NCI-H524 treated with DMSO at 0.1 percent for 48 hours (cell line): ENCODE measurements at places on chromosomes 16 and 17.

DNA sequence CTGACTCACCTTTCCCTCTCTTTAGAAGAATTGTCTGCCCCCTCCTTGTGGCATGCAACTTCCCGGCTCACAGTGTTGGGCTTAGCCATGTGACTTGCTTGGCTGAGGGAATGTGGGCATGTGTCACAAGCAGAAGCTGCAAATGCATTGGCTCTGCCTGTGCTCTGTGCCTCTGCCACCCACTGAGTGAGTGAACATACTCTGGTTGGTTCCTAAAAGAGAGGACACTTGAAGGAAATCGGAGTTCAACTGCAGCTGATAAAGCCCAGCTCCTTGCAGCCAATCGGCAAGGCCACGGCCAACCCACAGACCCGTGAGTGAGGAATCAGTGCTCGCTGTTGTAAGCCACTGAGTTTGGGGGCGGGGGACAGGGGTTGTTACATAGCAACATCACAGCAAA is 10.9 kb upstream of the GINS2 start:
- no peak for DNase-seq

- DNase-seq, result no peak
These were observed 61.4 kb upstream of the TBX2 start for GRCh38 chr17:61338000-61338798.

DNA sequence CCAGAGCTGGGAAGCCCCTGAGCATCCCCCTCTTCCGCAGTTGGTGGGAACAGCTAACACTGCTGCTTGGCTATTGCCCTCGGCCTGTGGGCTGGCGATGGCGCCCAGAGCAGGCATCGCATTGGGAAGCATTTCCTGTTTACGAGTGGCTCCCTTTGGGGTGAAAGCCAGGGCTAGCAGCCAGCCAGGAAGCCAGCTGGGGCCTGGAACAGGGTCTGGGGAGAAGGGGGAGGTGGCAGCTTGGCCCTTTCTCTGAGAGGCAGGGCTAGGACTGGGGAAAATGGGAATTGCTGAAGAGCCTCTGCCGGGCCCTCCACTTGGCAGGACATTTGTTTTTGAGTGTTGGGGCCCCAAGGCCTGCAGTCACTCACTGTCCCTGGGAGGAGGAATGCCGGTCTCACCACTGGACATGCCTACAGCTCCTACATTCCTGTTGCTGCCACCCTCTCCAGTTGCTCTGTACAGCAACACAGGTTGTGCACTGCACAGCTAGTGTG is 2.4 kb upstream of the MTSS2 start:
- DNase-seq, result no peak

GRCh38 chr17:83006515-83007455 is 72.6 kb upstream of the METRNL start:
- no peak for DNase-seq

GRCh38 chr17:27778183-27778582 is 22.1 kb downstream of the NOS2 start:
- no peak for DNase-seq

- DNase-seq, result no peak
These were observed 23.8 kb upstream of the SUPT4H1 start for GRCh38 chr17:58375811-58376210.

- DNase-seq, result no peak
These were observed 8.1 kb downstream of the HSF5 start for GRCh38 chr17:58480090-58480489.

GRCh38 chr17:80777274-80777673 is 214.4 kb upstream of the CHMP6 start:
- DNase-seq, result no peak

- DNase-seq, result no peak
These were observed 3.8 kb downstream of the PRR15L start for GRCh38 chr17:47953909-47954308.

DNA sequence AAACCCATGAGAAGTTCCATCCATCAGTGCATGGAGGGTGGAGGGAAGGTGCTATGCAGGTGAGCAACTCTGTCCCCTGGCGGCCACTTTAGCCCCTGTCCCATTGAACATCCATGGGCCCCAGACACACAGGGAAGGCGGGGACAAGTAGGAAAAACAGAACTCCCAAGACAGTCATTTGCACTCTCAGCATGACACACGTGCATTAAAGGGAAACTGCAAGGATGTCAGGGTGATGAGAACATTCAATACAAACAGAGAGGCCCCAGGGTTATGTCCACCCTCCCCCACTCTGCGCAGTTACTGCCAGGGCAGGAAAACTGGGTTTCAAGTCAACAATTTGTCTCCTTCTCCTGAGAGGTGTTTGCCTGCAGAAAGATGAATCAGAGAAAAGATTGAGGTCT is 44.0 kb upstream of the AKTIP start:
- no peak for DNase-seq

DNA sequence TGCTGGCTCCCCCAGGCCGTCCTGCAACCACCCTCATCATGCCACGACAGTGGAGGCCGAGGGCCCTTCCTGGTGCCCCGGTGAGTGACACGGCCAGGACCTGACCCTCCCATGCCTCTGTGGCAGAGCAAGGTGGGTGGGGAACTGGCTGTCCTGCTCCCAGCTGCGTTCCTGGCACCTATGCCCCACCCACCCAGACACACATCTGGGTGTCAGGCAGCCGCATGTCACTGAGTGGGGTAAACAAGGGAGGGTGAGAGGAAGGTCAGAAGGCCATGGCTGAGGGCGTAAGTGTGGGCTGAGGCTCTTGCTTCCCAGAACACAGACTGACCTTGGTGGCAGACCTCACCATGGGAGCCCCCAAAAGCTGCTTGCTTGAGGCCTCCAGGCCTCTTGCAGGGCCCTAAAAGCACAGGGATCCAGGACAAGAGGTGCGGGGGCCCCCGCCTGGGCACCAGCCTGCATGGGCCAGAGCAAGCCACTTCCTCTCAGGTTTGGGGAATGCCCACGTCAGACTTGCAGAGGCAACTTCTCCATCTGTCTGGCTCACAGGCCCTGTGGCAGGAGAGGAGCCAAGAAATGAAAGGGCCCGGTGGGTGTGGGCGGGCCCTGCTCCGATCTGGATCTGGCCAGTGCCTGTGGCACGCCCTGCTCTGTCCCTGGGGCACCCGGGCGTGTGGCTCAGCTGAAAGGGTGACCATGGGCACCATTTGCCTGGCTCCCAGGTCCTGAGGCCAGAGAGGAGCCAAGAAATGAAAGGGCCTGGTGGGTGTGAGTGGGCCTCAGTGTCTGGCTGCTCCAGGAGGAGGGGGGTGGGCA is 3.9 kb upstream of the CCDC57 start:
- DNase-seq, result no peak

DNA sequence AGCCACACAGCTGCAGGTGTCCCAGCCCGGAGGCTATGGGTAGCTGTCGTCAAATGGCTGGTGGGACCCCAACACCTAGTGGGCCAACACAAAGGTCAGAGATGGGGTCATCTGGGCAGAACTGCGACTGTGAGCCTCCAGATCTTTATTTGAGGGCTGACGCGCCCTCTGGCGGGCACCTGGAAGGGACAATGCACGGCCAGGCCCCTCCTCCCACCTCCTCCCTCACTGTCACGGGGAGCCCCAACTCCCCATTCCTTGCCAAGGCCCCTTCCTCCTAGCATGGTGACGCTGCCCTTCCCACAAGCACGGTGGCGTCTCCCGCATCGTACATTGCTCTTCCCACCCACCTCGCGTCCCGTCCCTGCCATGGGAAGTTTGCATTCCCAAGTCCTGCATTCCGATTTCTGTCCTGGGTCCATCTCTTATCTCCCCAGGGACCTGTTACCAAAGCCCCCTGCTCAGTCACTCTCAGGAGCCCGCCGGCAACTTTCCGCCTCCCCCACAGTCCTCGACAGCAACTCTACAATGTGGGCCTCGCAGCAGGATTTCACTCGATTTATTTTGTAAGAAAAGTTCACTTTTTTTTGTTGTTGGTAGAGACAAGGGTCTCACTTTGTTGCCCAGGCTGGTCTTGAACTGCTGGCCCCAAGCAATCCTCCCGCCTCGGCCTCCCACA is 1.0 kb downstream of the TLE7 start:
- no peak for DNase-seq

DNA sequence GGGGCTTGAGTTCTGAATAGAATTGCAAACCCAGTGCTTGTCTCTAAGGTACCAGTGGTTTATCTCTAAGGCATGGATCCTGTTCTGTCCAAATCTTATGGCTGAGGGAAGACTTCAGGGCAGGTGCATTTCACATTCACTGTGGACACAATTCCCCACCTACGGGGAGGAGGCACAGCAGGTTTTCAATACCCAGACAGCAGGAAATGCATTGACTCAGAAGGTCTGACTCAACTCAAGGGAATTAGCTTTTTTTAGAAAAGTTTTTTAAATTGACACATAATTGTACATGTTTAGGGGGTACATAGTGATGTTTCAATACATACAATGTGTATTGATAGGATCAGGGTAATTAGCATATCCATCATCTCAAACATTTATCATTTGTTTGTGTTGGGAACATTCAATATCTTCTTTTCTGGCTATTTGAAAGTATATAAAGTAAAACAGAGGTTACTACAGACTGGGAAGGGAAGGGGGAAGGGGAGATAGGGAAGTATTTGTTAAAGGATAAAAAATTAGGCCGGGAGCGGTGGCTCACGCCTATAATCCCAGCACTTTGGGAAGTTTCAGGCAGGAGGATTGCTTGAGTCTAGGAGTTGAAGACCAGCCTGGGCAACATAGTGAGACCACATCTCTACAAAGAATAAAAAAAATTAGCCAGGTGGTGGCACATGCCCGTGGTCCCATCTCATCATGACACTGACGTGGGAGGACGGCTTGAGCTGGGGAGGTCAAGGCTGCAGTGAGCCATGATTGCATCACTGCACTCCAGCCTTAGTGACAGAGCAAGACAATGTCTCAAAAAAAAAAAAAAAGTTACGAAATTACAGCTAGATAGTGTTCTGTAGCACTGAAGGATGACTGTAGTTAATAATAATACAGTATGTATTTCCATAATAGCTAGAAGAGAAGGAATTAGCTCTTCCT is 54.9 kb downstream of the RGS9 start:
- DNase-seq, result no peak

- DNase-seq, result peak; percentile 28
These were observed 8.1 kb upstream of the EFCAB13 start for GRCh38 chr17:47315451-47316266.
